ENCODE measurements at places on chromosomes 2 and 18. TPM values are rescaled to one million over a fixed set of nuclear protein-coding genes. Genes with fewer than 3 reads are reported as not detected.
A peak's percentile ranks its signal among the peaks of the same experiment; 100 is the strongest.

GRCh38 chr18:79489051-79489898 is 93.5 kb downstream of the NFATC1 start:
- no peaks in the 10 kb centered on the region for H3K27me3 ChIP-seq
- H3K4me1 ChIP-seq = no peaks in the 10 kb centered on the region
- no peak overlapping the region for H3K4me3 ChIP-seq
- DNase-seq = no peak
- no peak overlapping the region for H3K27ac ChIP-seq
- H3K36me3 ChIP-seq = peaks cover 2% of the 10 kb centered on the region

GRCh38 chr18:55523001-55523400 is 65.0 kb downstream of the TCF4 start:
- H3K36me3 ChIP-seq = no peaks in the 10 kb centered on the region
- H3K27me3 ChIP-seq = no peaks in the 10 kb centered on the region
- no peak for DNase-seq
- H3K4me3 ChIP-seq = no peak overlapping the region

- H3K36me3 ChIP-seq = no peaks in the 10 kb centered on the region
- no peaks in the 10 kb centered on the region for H3K27me3 ChIP-seq
- no peak overlapping the region for H3K27ac ChIP-seq
- no peak for DNase-seq
- no peak overlapping the region for H3K4me3 ChIP-seq
These were observed 711.4 kb upstream of the ACVR2A start for GRCh38 chr2:147133286-147133908.

GRCh38 chr18:2302628-2303516 is 268.4 kb downstream of the METTL4 start:
- H3K4me3 ChIP-seq = no peak overlapping the region
- no peak for DNase-seq
- H3K27me3 ChIP-seq = peaks cover 3% of the 10 kb centered on the region
- H3K36me3 ChIP-seq = no peaks in the 10 kb centered on the region
- H3K4me1 ChIP-seq = peaks cover 12% of the 10 kb centered on the region

- H3K4me1 ChIP-seq = peaks cover 44% of the 10 kb centered on the region
- H3K36me3 ChIP-seq = no peaks in the 10 kb centered on the region
- H3K4me3 ChIP-seq = peak overlapping the region; percentile 68
These were observed 455 bp downstream of the PREPL start for GRCh38 chr2:44360749-44361329.

DNA sequence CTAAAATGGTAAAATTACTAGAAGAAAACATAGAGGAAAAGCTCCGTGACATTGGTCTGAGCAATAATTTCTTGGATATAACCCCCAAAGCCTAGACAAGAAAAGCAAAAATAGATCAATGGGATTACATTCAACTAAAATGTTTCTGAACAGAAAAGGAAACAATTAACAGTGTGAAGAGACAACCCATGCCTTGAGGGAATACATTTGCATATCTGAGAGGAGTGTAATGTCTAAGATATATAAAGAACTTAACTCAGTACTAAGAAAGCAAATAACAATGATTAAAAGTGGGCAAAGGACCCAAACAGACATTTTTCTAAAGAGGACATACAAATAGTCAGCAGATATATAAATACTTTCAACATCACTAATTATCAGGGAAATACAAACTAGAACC is 206.2 kb downstream of the VAPA start:
- no peak overlapping the region for H3K4me3 ChIP-seq
- no peaks in the 10 kb centered on the region for H3K27me3 ChIP-seq
- peaks cover 16% of the 10 kb centered on the region for H3K4me1 ChIP-seq
- H3K27ac ChIP-seq = no peak overlapping the region
- no peaks in the 10 kb centered on the region for H3K36me3 ChIP-seq
- no peak for DNase-seq

The L3MBTL4 gene
- 10.9 TPM for total RNA-seq

The EML6 gene
- 2.6 TPM for total RNA-seq

The HJURP gene
- total RNA-seq = 3.6 TPM

The REG3A gene
- total RNA-seq = 351 TPM

The ZNF385B gene
- total RNA-seq = under 0.01 TPM

The LRATD1 gene
- total RNA-seq = 14.5 TPM

Data from body of pancreas (tissue), 4 donors.